ENCODE measurements at places on chromosomes 5 and 9. TPM values are rescaled to one million over a fixed set of nuclear protein-coding genes. Genes with fewer than 3 reads are reported as not detected.

- no peak for DNase-seq
These were observed 608.0 kb downstream of the BRINP1 start for GRCh38 chr9:118761016-118761790.

- no peak for DNase-seq
These were observed 61.4 kb downstream of the RANBP6 start for GRCh38 chr9:5953743-5954707.

Gene GRXCR2
- total RNA-seq = not detected

- no peak for DNase-seq
These were observed 2068.7 kb downstream of the MAT2B start for GRCh38 chr5:165574100-165574499.
